AML-193 (cell line): ENCODE measurements at places on chromosomes 3 and 15.

DNA sequence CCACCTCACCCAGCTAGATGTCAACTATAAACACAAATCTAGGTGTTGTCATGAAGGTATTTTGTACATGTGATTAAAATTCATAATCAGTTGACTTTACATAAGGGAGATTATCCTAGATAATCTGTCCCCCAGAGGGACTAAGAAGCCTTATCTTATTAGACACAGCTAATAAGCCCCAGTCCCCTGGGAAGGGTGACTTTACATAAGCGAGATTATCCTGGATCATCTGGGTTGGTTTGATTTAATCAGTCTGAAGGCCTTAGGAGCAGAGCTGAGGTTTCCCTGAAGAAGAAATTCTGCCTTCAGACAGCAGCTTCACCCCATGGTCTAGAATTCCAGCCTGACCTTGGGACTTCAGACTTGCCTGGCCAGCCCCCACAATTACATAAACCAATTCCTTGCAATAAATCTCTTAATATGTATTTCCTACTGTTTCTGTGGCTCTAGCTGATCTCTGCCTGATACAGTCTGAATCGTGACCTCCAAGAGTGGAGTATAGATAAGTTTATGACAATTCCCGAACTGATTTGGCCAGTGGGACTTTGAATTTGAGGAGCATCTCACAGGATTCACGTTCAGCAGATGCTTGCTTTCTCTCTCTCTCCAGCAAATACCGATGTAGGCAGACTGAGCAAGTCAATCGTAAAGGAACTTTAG lies 66.5 kb downstream of the MRPL46 start:
- DNase-seq: no peak

- DNase-seq: no peak
These were observed 50.6 kb upstream of the TBC1D23 start for GRCh38 chr3:100209948-100210771.

DNA sequence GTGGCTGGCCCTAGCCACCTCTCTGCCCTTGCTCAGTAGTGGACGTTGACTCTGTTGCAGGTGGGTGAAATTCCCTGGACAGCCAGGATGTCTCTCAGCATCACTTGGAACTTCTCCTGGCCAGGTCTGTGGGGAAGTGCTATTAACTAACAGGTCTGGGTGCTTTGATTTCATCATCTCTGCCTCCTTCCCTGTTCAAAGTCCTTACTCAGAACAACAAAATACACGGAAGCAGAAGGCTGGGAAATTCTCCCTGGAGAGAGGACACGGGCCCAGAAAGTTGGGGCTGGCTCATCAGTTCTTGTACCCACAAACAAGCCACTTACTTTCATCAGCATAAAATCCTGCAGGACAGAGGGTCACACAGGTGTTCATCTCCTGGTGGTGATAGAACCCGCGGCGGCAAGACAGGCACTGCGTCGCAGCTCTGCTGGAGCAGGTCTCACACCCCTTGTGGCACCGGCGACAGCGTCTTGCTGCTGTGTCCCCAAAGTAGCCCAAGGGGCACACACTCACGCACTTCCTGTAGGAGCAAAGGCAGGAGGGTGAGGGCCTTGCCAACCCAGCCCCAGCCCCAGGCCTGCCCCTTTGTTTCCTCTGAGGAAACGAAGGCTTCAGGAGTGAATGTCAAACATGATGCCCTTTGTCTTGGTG lies 29.6 kb upstream of the SNRPA1 start:
- DNase-seq: peak; percentile 3

DNA sequence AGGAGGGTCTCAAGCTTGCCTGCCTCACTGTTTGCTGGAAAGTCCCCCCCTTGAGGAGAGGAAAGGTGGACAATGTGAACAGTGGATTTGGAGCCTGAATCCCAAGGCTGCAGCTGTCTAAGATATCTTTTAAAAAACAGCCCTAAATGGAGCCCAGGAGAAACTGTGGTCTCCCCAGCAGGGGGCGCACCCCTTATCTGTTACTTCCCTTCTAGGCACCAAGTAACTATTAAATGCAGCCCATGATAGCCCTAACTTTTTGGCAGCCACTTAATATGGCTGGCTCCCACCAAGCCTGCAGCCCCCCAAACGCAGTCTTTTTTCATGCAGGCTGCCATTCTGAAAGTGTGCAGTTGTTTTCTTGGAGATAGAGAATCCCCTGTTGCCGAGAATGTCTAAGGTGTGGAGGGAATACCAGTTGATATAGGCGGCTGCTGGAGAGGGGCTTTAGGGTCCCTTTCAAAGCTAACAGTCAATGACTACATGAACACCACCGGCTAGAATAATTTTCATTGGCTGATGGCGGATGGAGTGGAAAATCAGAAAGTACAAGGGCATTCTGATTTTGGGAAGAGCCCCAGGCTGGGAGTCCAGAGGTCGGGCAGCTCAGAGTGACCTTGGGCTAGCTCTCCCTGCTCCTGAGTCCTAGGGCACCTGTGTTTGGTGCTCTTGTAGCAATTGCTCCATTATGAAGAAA lies 1.3 kb downstream of the RHCG start:
- peak; percentile 48 for DNase-seq

DNA sequence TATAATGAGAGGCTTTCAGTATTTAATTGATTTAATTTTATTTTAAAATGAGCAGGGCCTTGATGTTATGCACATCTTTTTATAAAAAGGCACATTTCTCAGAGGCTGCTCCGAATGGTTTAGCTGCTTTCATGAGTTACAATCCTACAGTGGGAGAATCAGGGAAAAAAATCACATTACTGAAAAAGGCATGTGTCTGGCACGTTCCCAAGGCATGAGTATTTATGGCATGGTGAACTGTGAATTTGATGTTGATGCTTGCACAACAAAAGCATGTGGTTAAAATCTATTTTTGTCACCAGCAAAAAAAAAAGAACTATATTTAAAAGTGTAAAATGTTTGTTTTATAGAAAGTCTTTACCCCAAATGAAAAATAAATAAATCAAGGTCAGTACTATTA lies 485.2 kb upstream of the ROBO2 start:
- DNase-seq: no peak

DNA sequence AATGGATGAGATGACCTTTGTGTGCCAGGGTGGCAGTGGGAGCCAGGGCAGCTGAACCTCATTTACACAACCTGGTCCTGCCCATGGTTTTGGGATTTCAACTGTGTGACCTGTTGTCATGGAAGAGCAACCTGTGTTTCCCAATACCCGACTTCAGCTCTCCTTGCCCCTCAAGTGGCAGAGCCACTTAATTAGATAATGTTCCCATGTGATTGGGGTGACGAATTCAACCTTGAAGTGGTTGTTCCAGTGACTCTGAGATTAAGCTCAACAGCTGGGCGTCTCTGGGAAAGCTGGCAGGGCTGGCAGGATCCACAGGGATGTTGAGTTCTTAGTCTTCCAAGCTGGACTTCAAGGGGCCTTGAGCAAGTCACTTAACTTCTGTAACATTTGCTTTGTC lies 71.0 kb downstream of the THSD4 start:
- DNase-seq: no peak

GRCh38 chr15:89641053-89641452 lies 14.2 kb downstream of the KIF7 start:
- no peak for DNase-seq

GRCh38 chr3:3145831-3146230 lies 19.1 kb downstream of the TRNT1 start:
- no peak for DNase-seq

- DNase-seq: no peak
These were observed 24.1 kb downstream of the GABPB1 start for GRCh38 chr15:50330921-50331320.

GRCh38 chr3:178083906-178084866 lies 452.1 kb upstream of the KCNMB2 start:
- no peak for DNase-seq

DNA sequence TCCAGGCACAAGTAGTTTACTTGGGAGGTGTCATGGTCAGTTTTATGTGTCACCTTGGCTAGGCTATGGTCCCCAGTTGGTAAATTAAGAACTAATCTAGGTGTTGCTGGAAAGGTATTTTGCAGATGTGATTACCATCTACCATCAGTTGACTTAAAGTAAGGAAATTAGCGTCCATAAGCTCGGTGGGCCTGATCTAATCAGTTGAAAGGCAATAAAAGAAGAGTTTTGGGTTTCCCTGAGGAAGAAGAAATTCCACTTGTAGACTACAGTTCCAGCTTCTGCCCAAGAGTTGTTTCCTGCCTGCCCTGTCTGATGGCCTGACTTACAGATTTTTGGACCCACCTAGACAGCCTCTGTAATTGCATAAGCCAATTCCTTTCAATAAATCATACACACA lies 438.7 kb upstream of the PROK2 start:
- no peak for DNase-seq

GRCh38 chr3:65181391-65181871 lies 493.6 kb upstream of the ADAMTS9 start:
- no peak for DNase-seq

GRCh38 chr15:57565311-57565710 lies 26.4 kb upstream of the MYZAP start:
- DNase-seq: no peak
